Adrenal gland (tissue), 19 donors: ENCODE measurements at places on chromosomes 12 and 14. TPM values are rescaled to one million over a fixed set of nuclear protein-coding genes. Genes with fewer than 3 reads are reported as not detected.

- H3K36me3 ChIP-seq, result no peaks in the 10 kb centered on the region
- H3K4me3 ChIP-seq, result no peak overlapping the region
- H3K27me3 ChIP-seq, result no peaks in the 10 kb centered on the region
- peaks cover 12% of the 10 kb centered on the region for H3K4me1 ChIP-seq
Measured at GRCh38 chr12:109753054-109753401, 39.4 kb downstream of the FAM222A start.

The DPF3 gene
- 4.5 TPM for total RNA-seq

DNA sequence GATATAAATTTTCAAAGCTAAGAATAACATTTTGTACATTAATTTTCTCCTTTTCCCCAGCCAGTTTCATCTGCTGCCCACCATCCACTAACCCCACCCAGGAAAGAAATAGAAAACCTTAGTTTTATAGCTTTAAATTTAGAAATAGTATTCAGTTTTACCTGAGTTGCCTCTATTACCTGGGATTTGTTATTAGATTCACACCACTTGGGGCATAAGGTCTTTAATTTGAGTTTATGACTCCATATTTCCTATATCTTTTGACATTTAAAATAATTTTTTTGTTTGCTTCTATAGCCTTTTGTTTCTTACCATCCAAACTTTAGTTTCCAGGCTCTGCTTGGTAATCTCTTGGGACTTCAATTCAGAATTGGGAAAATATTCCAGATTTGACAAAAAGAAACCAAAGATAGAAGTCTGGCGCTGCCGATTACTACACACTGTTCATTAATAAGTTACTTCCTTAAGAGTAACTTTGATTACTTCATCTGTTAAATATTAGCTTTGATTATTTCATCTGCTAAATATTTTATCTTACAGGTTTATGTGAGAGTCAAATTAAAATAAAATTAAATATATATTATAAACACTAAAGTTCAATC, 485.5 kb upstream of the FOXG1 start:
- H3K27me3 ChIP-seq, result no peaks in the 10 kb centered on the region
- H3K4me3 ChIP-seq, result no peak overlapping the region
- H3K4me1 ChIP-seq, result no peaks in the 10 kb centered on the region
- no peaks in the 10 kb centered on the region for H3K36me3 ChIP-seq

The KRT82 gene
- not detected for total RNA-seq
